HAP-1 (cell line): ENCODE measurements at places on chromosomes 6 and 20.

DNA sequence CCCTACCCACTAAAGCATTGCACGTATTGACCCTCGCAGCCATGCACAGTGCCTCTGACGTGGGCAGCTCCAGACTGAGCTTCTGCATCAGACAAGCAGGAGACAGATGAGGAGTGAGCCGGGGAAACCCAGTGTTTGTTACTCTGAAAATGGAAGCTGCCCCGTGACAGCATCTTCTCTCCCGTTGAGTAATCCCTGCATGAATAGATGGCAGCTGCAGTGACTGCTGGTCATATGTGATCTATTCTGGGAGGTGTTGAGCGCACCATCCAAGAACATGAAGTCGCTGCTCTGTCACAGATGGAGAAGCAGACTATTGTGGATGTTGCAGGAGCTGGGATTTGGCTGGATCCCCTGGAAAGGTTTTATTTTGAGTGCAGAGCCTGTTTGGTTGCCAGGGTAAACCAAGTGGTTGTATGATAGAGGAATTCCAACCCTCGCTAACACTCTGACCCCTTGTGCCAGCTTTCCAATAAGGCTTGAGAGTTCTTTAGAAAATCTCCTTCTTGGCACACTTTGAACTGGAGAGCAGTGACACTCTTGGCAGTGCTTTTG is 242.2 kb downstream of the NRN1 start:
- no peak for DNase-seq

GRCh38 chr6:112266331-112266730 is 12.0 kb upstream of the LAMA4 start:
- DNase-seq = no peak

DNA sequence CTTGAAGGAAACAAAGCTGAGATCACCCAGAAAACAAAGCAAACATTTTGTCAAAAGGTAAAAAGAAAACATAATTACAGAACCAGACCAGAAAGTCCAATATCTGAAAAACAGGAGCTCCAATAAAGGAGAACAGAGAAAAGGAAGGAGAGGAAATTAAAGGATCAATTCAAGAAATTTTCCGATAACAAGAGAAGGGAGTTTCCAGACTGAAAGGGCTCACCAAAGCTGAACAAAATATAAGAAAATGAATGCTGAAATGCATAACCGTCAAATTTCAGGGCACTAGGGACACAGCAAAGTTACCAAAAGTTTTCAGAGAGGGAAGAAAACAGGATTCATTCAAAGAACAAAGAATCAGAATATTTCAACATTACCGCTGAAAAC is 23.9 kb downstream of the ILRUN start:
- DNase-seq = no peak

DNA sequence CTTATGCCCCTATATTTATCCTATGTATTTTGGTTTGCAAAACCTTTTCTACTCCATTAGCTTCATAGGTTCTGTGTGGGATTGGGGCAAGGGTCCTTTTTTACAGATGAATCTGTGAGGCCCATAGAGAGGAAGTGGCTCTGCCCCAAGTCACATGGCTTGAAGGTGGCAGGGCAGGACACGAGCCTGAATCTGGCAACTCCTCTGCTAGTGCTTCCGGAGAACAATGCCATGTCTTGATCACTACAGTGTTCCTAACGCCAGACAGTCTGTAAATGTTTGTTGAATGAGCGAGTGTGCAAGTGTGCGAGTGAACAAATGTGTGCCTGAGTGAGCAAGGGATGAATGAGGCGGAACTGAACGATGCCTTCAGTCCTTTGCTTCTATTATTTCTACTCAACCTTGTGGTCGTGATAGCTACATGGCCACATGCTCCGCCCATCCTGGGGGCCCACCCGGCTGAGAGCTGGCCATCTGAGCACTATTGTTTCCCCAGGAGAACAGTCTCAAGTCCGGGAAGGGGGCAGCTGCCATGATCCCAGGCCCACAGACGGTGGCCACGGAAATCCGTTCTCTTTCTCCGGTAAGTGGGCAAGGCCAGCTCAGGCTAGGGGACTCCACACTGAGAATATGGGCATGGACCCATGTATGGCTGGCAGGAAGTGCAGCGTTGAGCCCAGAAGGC is 17.8 kb upstream of the AAR2 start:
- no peak for DNase-seq

DNA sequence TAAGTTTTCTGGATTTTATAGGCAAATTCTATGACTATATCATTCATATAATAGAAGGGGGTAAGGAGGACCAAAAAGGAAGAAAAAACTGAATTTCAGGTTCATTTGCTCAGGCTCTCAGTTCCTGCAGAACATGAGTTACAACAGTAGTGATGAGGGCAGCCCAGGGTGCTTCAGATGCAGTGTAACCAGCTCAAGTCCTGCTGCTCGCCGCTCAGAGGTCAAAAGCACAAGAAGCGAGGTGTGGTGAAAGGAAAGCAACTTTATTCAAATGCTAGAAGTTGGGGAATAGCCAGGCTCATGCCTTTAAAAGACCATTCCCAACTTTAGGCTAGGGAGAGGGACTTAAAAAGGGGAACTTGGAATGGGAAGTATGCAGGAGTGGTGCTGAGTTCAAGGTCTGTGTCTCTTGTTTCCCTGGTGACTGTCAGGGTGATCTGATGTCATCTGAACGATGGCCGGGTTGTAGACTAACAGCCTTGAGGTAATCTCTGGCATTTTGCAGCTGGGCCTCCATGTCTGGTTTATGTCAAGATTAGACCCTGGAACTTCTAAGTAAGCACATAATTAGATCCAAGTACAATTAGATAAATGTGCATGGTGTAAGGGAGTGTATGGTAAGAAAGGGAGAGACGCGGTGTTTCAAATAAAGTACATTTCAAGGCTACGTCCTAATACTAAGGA is 14.5 kb upstream of the SEC63 start:
- DNase-seq = no peak

DNA sequence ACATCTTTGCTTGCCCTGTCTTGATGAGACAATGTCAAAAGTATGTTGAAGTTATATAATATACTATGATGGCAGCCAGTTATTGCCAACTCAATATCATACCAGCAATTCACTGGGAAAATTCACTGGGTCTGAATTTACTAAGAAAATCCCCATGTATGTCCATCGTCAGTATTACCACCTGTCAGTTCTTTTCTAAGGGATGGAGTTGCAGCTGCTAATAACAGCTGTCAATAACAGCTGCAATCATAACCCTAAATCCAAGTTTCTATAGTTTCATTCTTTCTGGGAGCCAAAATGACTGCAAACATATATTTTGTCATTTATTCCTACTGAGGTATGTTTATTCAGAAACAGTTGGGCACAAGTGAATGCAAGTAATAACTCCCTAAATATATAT is 132.6 kb upstream of the RIN2 start:
- no peak for DNase-seq

GRCh38 chr6:161336479-161336878 is 62.6 kb upstream of the AGPAT4 start:
- no peak for DNase-seq

GRCh38 chr6:141734071-141734840 is 398.5 kb upstream of the GJE1 start:
- no peak for DNase-seq

DNA sequence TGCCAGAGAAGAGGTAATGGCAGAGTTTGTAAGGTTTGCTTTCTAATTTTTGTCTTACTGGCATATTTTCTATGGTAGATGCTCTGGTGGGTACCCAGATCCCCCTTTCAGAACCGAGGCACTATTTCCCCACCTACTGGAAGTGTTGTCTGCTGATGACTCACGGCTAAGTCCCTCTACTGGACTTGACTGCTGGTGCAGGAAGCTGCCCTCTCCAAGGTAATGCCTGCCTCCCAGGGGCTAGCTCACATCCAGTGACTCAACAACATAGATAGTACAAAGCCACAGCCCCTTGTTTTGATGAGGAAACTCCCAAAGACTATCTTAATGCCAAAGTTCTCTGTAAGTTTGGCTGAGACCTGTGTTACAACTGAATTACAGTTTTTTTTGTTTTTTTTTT is 285.4 kb upstream of the FLRT3 start:
- DNase-seq = no peak

DNA sequence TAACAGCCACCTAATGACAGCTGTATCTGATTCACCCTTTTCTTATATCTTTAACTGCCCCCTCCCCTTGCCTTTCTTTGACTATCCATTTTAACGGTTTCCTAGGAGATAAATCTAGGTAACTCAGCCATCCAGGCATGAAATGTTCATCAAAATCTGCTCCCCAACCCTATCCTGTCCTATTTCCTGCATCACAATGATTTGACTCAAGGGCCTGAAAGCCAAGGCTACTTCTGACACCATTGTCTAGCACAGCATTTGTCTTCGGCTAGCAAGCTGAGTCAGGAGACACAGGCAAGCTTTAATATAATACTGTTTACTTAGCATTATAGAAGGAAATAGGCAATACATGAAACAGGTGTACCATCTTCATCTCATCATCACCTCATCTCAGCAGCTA is 31.6 kb upstream of the MANEA start:
- DNase-seq = peak; percentile 42

- no peak for DNase-seq
Measured at GRCh38 chr6:14770572-14770971, 475.3 kb upstream of the JARID2 start.

DNA sequence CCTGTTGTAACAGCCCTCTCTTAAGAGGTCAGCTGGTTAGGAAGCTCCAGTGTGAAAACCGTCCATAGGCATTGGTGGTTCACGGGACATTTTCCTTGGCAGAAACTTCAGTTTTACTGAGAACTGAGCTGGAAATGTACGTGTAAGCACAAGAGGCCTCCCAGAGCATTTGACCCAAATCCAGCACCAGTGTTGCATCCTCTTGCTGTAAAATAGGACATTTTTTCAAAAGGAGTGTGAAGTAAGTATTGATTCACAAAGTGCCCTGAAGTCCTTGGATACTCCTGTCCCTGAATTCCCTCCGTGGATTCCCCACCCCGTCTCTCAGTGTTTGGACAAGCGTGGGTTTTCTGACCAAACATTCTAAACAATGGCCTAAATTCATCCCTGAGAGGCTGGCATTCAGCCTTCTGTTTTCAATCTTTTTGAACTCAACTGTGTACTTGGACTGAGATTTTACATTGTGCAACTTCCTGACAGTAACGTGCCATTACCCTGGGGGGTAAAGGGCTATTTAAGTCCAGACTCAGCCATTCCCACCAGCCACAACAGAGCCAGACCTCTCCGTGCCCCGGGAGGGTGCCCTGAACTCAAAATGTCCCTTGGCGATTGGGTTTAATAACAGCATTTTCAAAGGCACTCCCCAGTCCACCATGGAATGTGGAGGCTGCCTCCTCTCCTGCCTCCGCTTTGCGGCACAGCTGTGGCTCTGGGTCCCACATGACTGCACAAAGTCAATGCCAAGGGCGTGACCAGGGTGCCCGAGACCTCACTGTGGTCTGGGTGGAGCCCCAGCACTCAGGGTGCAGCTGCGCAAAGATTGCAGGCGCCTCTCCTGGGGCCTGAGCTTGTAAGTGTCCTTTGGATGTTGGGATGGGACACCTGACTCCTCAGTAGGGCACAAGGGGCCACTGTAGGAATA is 92.7 kb upstream of the AFDN start:
- no peak for DNase-seq

- DNase-seq = no peak
Measured at GRCh38 chr6:54002116-54002515, 109.1 kb upstream of the MLIP start.

GRCh38 chr6:156912431-156912830 is 135.3 kb downstream of the ARID1B start:
- no peak for DNase-seq

DNA sequence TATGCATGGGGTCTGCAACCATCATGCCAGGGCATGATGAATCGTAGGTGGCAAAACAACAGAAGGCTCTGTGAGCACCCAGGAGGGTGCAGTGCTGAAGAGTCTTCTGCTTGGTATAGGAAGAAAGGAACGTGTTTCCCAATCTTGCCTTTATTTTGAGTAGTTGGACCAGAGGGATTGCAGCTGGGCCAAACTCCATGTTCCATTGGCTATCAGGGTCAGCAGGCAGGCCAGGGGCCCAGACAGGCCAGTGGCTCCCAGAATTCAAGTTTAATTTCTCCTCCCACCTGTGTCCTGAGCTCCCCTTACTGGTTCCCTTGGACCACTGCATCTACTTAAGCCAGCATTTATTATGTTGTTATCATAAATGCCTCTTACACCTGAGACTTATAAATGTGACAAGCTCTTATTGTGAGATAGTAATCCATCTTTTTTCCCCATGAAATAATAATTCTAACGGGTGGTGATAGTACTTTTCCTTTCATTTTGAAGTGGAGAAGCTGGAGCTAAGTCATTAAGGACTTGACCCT is 918 bp upstream of the TRIM38 start:
- no peak for DNase-seq

DNA sequence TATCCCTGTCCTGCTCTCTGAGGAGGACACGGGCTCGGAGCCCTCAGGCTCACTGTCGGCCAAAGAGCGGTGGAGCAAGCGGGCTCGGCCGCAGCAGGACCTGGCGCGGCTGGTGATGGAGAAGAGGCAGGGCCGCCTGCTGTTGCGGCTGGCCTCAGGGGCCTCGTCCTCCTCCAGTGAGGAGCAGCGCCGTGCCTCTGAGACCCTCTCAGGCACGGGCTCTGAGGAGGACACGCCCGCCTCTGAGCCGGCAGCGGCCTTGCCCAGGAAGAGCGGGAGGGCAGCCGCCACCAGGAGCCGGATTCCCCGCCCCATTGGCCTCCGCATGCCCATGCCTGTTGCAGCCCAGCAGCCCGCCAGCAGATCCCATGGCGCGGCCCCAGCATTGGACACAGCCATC is 14.2 kb upstream of the SLC22A7 start:
- DNase-seq = no peak

GRCh38 chr20:2387180-2387577 is 6.5 kb downstream of the TGM6 start:
- DNase-seq = peak; percentile 73
